Esophagus (tissue), 2 donors: ENCODE measurements at places on chromosomes 6 and 20. TPM values are rescaled to one million over a fixed set of nuclear protein-coding genes. Genes with fewer than 3 reads are reported as not detected.

Gene KCNQ2
- polyA plus RNA-seq: 0.06 TPM

Gene CARMIL1
- 9.5 TPM for polyA plus RNA-seq

Gene ID4
- 24.8 TPM for polyA plus RNA-seq

Gene DHX35
- 6.5 TPM for polyA plus RNA-seq

Gene ZMYND8
- polyA plus RNA-seq: 18.7 TPM

Gene TBXT
- polyA plus RNA-seq: not detected

Gene TMEM217
- polyA plus RNA-seq: 5.4 TPM

Gene MARCKS
- polyA plus RNA-seq: 33.0 TPM

Gene MLN
- polyA plus RNA-seq: not detected

Gene SOBP
- 0.84 TPM for polyA plus RNA-seq

Gene ADGRF5
- polyA plus RNA-seq: 2.2 TPM

Gene THBS2
- 2.5 TPM for polyA plus RNA-seq

Gene TPX2
- polyA plus RNA-seq: 13.6 TPM

Gene MAP7
- 15.1 TPM for polyA plus RNA-seq

Gene SNAP25
- 0.06 TPM for polyA plus RNA-seq

Gene BCAS1
- polyA plus RNA-seq: 4.7 TPM

Gene SLC26A8
- not detected for polyA plus RNA-seq

Gene GSTA2
- polyA plus RNA-seq: not detected

Gene NOTCH4
- 17.8 TPM for polyA plus RNA-seq

Gene OOEP
- polyA plus RNA-seq: 0.22 TPM

Gene ZNF341
- polyA plus RNA-seq: 4.5 TPM

Gene NOX3
- polyA plus RNA-seq: not detected

Gene ESR1
- polyA plus RNA-seq: 0.14 TPM

Gene POPDC3
- 0.24 TPM for polyA plus RNA-seq

Gene RUNX2
- polyA plus RNA-seq: 0.31 TPM

Gene SLC35B2
- polyA plus RNA-seq: 4.3 TPM

Gene SULF2
- 153 TPM for polyA plus RNA-seq

Gene SLC22A1
- 0.43 TPM for polyA plus RNA-seq

Gene USP49
- 0.69 TPM for polyA plus RNA-seq

Gene GRM1
- 0.01 TPM for polyA plus RNA-seq

Gene BNIP5
- not detected for polyA plus RNA-seq

Gene CLIC1
- polyA plus RNA-seq: 412 TPM

Gene CASS4
- polyA plus RNA-seq: 0.22 TPM

Gene LYRM2
- polyA plus RNA-seq: 8.7 TPM

Gene PARD6B
- 6.5 TPM for polyA plus RNA-seq

Gene MYBL2
- polyA plus RNA-seq: 11.6 TPM

Gene TPD52L1
- polyA plus RNA-seq: 154 TPM

Gene AK9
- 2.4 TPM for polyA plus RNA-seq

Gene CCN6
- polyA plus RNA-seq: not detected

Gene SIRPD
- not detected for polyA plus RNA-seq

Gene C6orf15
- 0.08 TPM for polyA plus RNA-seq

Gene SLC17A3
- not detected for polyA plus RNA-seq

Gene IRF4
- polyA plus RNA-seq: 0.27 TPM

Gene PSMF1
- 24.2 TPM for polyA plus RNA-seq

Gene ULBP1
- polyA plus RNA-seq: 0.31 TPM

Gene ANKRD66
- not detected for polyA plus RNA-seq
